ENCODE measurements at places on chromosomes 4 and X. TPM values are rescaled to one million over a fixed set of nuclear protein-coding genes. Genes with fewer than 3 reads are reported as not detected.

DNA sequence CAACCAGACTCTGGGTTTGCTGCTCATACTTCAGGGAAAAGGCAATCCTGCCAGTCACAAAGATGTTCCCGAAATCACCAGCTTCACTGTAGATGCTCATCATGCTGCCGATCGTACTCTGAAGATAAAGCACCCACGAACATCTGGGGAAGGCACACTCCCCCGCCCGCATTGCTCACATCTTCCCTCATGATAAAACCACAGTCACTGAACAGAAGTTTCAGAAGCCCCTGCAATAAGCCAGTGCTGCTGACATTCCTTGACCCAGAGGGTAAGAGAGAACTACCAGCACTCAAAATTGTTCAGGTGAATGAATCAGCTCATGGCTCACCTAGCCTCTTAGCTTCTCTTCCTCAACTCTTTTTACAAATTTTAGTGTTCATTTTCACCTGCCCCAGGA is 43.1 kb downstream of the SRPX2 start:
- no peak for DNase-seq

- DNase-seq: no peak
These were observed 6.3 kb downstream of the LAP3 start for GRCh38 chr4:17583276-17583675.

DNA sequence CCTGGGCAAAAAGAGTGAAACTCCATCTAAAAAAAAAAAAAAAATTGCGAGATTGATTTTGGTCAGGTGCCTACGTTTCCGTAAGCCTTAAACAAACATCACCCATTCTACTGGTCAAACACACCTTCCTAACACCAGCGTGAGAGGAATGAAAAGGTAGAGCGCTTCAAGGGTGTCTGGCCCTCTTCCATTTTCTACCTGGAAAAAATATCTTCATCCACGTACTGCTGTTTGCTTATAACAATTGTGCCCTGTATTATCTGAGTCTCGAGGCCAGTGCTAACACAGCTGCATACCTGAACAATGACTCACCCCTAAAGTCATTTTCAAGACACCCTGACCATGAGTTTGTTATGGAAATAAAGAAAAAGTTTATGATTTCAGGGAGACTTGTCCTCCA is 13.9 kb downstream of the TMSB4X start:
- DNase-seq: no peak

GRCh38 chr4:168736860-168737805 is 240.3 kb downstream of the PALLD start:
- DNase-seq: no peak

DNA sequence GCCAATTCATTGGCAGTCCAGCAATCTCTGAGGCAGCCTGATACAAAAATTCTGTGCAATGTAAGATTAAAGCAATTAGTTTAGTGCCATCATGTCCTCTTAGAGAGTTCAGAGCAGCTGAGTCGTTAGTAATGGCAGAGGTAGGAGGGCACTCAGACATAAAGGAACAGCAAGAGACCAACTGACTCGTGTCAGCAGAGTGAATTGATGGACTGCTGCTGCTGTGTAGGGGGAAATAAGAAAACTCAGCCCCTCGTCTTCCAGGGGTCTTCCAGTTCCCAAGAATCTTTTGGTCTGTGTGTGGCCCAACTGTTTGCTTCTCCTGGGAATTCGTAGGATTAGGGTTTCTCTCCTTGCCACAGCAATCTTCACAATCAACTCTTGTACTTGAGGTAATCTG is 100.9 kb downstream of the TTC29 start:
- DNase-seq: no peak

GRCh38 chrX:7059214-7059838 is 88.2 kb upstream of the STS start:
- no peak for DNase-seq

DNA sequence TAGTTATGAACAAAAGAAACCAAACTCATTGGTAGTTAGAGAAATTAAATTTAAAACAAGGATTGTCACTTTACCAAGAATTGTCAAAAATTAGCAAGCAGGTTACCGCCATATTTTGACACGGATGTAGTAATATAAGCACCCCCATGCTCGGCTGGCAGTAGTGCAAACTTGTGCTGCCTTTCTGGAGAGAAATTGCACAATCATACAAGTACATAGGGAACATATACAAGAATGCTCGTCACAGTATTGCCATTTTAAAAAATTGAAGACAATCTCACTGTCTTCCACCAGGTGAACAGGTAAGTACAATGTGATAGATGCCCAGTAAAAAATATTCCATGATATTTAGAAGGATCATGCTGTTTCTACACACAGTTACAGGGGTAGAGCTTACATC is 55.6 kb upstream of the SLC39A8 start:
- no peak for DNase-seq

DNA sequence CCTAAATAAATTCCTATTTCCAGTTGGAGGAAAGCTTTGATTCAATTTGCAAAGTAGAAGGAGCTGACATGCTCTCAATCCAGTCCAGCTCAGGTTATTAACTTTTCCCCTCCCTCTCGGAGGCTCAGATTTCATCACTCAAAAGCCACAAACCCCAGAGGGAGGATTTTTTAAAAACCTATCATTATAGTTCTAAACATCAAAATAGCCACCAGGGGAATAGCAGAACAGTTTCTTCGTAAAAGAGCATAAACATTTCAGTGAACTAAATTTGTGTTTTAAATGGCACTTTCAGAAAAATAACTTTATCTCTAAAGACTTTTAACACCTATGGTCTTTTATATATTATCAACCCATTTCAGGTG is 8.8 kb downstream of the GPRIN3 start:
- DNase-seq: no peak

DNA sequence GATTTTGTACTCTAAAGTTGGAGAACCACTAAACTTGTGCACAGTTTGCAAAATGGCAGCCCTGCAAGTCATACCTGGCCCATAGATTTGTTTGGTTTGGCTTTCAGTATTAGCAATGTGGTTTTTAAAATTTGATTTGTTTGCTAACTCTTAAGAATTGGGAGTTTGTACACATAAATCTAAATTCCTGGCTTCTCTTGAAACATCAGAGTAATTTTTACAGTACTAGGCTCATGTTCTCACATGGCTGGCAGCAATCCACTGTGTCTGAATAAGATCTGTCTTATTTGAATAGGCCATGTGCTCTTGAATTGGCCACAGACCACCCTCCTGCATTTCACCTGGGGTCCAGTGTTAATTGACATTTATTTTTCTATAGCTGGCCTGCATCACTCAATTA is 21.3 kb downstream of the DIAPH2 start:
- no peak for DNase-seq

GRCh38 chr4:44150091-44150576 is 298.5 kb downstream of the KCTD8 start:
- no peak for DNase-seq

DNA sequence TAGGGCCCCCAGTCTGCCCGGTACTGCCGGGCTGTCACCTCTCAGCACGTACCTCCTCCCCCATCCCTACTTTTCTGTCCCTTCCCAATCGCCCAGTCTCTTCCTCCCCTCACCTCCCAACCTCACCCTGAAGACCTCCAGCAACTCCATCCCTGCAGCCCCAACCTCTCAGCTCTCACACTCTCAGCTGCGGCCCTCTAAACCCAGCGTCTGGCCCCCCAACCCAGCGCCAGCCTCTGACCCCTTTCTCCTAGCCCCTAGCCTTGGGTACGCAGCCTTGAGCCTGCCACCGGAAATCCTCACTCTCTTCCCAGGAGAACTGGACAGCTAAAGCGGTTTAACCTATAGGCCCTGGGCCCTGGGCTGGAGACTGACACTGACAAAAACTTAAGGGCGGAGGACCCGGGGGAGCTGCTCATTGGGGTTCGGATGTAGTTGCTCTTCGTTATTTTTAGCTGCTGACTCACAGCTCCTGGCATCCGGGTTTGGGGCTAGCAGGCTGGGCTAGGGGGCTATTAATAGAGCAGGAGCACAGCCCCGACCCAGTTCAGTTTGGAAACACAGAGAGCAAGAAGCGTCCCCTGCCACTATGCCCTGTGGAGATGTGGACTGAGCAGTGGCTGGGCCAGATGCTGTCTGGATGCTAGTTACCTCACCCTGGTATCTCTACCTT is 9.6 kb upstream of the DLG3 start:
- DNase-seq: peak; percentile 70

- DNase-seq: no peak
These were observed 142.3 kb upstream of the SLIT2 start for GRCh38 chr4:20109391-20109790.

DNA sequence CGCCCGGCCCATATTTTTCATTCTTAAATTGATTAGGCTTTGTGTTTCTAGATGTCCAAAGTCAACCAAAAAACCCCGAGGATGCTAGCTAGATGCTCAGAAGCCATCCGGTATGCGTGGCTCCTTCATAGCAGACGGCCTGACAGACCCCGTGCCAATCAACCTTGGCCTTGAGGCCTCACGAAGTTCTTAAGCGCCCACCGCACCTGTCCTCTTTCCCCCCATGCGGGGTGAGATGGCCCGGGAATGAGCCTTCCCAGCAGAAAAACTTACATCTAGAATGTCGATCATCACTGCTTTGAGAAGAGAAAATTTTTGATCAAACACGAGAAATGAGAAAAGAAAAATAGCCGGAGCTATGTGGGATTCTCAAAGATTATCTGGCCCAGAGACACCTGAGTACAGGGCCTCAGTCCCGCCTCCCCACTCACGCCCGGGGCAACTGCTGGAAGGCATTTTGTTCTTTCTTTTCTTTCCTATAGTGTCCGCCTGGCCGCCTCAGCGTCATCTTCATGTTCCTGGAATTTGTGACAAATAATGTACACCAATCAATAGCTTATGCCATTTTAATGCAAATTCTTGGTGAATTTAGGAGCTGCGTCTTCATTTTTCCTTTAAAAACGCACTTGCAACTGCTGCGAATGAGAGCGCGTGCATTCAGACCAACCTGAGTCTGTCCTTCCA is 1.6 kb upstream of the NAT8L start:
- no peak for DNase-seq

DNA sequence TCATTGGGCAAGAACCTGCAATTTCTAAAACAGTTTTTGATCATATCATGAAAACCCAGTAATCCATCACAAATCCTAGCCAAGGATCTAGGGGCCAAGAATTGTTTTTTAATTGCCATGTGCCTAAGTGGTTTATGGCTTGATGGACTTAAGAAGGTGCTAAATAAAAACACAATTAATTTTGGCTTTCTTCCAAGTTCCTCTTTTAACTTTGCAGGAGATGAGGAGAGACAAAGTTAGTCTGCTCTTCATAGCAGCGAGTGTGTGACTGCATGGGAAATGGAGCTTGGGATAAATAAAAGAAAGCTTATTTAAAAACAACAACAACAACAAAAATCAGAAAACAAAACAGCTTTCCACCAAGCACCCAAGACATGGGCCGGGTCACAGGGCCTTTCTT is 41.4 kb downstream of the ARHGEF9 start:
- DNase-seq: no peak

DNA sequence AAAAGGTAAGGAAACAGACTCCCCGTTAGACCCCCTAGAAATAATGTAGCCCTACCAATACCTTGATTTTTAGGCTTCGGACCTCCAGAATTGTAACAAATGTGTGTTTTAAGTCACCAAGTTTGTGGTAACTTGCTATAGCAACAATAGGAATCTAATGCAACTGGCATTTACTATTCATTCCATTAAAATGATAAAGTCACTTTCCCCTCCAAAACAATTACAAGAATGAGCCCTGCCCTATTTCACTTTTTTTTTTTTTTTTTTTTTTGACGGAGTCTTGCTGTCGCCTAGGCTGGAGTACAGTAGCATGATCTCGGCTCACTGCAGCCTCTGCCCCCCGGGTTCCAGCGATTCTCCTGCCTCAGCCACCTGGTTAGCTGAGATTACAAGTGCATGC is 3.5 kb upstream of the DDX60L start:
- DNase-seq: no peak

GRCh38 chr4:168541266-168541953 is 44.6 kb downstream of the PALLD start:
- DNase-seq: no peak

DNA sequence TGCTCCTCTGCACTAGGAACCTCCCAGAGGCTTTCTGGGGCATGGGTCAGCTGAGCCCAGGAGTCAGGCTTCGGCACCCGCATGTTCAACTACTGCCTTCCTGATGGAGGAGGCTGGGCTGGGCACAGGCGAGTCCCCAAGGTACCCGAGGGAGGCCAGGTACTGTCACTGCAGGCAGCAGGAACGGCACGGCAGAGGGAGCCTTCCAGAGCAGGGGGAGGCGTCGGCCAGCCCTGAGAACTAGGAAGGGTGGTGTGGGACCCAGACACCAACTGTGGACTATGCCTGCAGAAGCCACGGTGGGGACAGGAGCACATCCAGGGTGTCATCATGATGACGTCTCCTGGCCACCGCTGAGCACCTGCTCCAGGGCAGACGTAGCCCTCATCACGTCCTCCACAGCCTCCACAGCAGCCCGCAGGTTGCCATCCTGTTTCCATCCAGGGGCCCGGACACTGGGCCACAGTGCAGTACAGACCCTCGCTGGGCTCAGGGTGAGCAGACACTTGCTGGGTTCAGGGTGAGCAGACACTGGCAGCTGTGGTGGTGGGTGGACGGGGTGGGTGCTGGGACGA is 40.8 kb downstream of the SORCS2 start:
- DNase-seq: no peak

- no peak for DNase-seq
These were observed 5.7 kb upstream of the SCOC start for GRCh38 chr4:140367738-140368137.

DNA sequence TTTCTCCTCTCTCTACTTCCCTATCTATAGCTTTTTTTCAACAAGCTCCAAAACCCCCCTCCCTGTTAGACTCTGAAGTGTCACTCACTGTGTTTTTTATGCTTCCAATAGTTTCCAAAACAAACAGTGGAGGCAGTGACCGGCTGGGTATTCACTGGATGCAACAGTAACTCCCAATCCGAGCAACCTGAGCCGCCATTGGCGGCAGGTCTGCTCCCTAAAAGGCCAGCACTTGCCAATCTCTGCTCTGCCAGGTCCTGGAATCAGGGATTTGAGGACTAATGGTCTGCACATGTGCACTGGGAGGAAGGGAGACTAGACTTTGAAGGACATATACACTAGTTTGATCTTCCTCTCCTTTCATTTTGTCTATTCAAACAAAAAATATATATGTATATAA is 7.1 kb downstream of the TBX22 start:
- no peak for DNase-seq

- DNase-seq: no peak
These were observed 111.2 kb upstream of the GALNT7 start for GRCh38 chr4:173057442-173057841.

DNA sequence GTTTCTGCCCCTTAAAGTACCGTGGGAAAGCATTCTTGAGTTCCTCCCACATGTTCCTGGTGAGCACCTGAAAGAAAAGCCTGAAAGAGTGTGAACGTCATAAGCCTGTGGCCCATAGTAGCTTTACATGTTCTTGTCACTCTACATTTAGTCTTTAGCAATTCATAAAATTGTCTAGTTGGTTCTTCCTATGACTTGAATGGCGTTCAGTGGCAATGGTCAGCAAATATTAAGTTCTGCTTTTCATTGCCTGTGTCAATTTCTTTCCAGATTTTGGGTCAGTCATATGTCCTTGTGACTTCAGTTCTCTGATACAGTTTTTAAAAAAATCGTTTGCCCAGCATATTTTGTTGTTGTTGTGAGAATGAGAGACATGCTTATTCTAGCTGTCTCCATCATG is 650.0 kb upstream of the BOD1L1 start:
- DNase-seq: no peak

Gene RP2
- total RNA-seq: 6.1 TPM

Gene TMEM165
- 171 TPM for total RNA-seq

Gene ATP1B4
- 0.74 TPM for total RNA-seq

Gene ANOS1
- total RNA-seq: 3.2 TPM

Gene IL13RA1
- total RNA-seq: 25.8 TPM

Gene ARX
- total RNA-seq: not detected

Gene DRD5
- total RNA-seq: not detected

Gene CHIC1
- total RNA-seq: 9.1 TPM
